Colonic mucosa (tissue), 4 donors: ENCODE measurements at places on chromosomes 1 and 21.
A peak's percentile ranks its signal among the peaks of the same experiment; 100 is the strongest.

- DNase-seq, result no peak
These were observed 30.2 kb upstream of the CD101 start for GRCh38 chr1:116971258-116971860.

- DNase-seq, result no peak
These were observed 264.4 kb downstream of the NTNG1 start for GRCh38 chr1:107405236-107405635.

GRCh38 chr21:20311234-20311787, 686.9 kb upstream of the NCAM2 start:
- DNase-seq, result no peak

DNA sequence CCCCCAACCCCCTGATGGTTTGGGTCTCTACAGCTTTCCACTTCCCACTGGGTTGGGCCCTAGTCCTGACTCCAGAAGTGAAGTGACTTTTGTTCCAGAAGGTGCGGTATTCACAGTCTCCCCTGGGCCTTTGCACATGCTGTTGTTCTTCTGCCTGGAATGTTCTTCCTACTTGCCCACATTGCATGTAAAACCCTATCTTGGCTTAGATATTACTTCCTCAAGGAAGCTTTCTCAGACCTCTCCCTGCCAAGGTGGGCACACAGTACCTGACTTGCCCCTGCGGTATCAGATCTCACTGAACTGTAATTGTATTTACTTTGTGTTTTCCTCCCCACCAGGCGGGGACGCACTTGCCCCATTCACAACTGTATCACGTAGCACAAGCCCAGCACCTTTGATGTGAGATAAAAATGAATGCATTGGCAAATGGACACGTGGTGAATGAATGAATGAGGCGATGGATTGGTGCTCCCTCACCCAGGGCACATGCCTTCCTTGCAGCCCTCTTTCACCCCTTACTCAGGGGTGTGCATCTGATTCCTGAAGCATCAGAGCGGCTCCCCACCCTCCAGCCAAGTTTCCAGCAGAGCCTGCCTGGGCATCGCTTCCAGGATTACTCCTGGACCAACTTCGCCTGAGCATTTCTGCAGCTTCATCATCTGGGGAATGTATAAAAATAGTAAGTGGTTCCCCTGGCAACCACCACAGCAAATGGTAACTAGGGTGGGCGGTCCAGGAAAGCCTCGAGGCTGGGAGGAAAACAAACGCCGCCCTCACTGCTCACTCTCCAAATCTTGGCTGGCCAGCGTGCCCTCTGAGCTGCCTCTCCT, 19.8 kb downstream of the NENF start:
- no peak for DNase-seq

GRCh38 chr1:64745986-64746940, 1.4 kb downstream of the RAVER2 start:
- DNase-seq, result peak; percentile 46

DNA sequence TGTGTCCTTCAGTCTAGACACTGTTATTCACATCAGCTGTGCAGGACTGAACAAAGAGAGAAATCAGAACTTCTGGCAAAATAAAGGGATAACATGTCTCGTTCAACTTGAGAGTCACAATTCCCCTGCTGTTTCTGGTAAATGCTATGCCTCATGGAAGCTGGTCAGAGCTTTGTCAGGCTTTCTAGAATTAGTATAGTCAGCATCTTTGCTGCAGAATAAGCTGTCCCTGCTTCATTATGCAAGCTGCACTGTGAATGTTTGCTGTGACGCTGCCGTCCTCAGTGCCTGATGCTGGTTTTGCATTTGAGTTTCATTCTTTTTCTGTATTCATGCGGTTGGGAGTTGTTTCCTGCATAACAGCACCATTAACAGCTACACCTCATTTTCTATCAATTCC, 96.4 kb upstream of the KCNJ6 start:
- no peak for DNase-seq

DNA sequence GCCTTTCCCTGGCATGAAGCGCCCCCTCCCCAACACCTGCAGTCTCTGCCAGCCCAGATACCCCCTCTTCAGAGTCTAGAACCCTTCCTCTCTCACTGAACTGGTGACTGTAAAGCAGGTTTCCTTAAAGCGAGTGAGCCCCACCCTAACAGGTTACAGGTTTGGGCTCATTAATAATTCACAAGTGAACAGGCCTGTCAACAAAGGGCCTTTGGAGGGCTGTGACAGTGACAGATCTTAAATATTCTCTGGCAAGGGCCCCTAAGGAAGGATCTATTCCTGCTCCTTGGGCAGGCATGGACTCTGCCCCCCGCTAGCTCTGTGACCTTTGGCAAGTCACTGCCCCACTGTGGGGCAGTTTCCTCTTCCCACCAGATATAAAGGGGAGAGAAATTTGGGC, 5.6 kb upstream of the TTC39A start:
- peak; percentile 52 for DNase-seq

GRCh38 chr1:45929257-45929687, 125.9 kb downstream of the MAST2 start:
- no peak for DNase-seq

- peak; percentile 21 for DNase-seq
These were observed 2.2 kb downstream of the RALGPS2 start for GRCh38 chr1:178727014-178727895.

DNA sequence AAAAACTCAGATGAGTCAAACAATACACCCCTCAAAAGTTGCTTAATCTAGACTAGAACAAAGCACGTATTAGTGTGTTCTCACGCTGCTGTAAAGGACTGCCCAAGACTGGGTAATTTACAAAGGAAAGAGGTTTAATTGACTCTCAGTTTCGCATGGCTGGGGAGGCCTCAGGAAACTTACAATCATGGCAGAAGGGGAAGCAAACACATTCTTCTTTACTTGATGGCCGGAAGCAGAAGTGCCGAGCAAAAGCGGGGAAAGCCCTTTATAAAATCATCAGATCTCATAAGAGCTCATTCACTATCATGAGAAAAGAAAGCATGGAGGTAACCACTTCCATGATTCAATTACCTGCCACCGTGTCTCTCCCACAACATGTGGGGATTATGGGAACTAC, 10.1 kb downstream of the JAM2 start:
- no peak for DNase-seq

- no peak for DNase-seq
These were observed 5.5 kb upstream of the PPIE start for GRCh38 chr1:39733161-39733560.

GRCh38 chr1:161427733-161428516, 60.2 kb upstream of the CFAP126 start:
- no peak for DNase-seq

- DNase-seq, result no peak
These were observed 32.1 kb downstream of the TGFB2 start for GRCh38 chr1:218377143-218377660.

DNA sequence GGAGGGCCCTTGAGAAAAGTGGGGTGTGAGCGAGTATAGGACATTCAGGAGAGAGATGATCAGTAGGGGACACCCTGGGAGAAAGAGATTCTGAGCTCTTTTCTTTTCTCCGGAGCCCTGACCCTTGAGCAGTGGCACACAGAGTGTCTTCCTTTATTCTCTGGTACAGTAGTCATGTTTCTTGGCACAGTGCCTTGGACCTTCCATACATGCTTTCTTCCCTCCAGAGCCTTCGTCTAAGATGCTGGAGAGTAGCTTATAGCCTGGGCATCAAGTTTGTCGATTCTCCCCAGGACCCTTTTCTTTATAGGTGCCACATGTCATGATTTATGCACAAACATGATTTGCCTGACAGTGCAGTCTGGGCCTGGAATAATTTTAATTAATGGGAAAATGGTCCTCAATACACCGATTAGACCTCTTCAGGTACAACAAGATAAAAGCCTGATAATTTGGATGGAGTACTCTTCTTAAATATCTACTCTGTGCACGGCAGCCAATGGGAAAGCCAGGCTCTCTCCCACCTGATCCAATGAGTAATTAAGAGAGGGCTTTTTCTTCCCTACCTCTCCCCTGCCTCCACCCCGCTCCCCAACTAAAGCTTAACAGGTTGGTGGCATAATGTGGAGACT, at the start of gene TBX19:
TBX19 (plus strand) TSS at position 582 of the 632 bp plus-strand sequence. CDS start 214 bp downstream, outside the sequence.
- DNase-seq, result no peak

GRCh38 chr1:58264462-58264861, 282.1 kb downstream of the OMA1 start:
- DNase-seq, result no peak

DNA sequence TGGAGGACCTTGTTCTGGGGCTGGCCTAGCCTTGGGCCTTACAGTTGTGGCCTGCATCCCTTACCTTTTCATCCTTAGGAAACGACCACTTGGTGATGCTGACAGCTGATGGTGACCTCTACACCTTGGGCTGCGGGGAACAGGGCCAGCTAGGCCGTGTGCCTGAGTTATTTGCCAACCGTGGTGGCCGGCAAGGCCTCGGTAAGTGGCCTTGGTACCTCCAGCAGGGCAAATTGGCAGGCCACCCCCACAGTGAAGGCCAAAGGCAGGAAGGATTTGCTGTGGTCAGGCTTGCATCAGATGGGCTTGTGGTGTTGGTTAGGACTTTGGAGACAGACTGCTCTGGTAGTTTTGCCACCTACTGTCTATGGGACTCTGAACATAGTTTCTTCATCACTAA, 17.7 kb upstream of the TRNAU1AP start:
- DNase-seq, result no peak

- no peak for DNase-seq
These were observed 14.7 kb upstream of the AQP10 start for GRCh38 chr1:154306151-154306550.

- DNase-seq, result no peak
These were observed 11.6 kb upstream of the AHDC1 start for GRCh38 chr1:27615346-27616192.

- no peak for DNase-seq
These were observed at the start of gene UBASH3A for GRCh38 chr21:42403611-42404231. TSS of gene UBASH3A (plus strand) at chr21:42403902. CDS start at chr21:42403946, 44 bp downstream.

GRCh38 chr1:37763791-37764413, 1.0 kb downstream of the EPHA10 start:
- DNase-seq, result no peak

- no peak for DNase-seq
These were observed 45.6 kb downstream of the AZIN2 start for GRCh38 chr1:33126411-33127000.

DNA sequence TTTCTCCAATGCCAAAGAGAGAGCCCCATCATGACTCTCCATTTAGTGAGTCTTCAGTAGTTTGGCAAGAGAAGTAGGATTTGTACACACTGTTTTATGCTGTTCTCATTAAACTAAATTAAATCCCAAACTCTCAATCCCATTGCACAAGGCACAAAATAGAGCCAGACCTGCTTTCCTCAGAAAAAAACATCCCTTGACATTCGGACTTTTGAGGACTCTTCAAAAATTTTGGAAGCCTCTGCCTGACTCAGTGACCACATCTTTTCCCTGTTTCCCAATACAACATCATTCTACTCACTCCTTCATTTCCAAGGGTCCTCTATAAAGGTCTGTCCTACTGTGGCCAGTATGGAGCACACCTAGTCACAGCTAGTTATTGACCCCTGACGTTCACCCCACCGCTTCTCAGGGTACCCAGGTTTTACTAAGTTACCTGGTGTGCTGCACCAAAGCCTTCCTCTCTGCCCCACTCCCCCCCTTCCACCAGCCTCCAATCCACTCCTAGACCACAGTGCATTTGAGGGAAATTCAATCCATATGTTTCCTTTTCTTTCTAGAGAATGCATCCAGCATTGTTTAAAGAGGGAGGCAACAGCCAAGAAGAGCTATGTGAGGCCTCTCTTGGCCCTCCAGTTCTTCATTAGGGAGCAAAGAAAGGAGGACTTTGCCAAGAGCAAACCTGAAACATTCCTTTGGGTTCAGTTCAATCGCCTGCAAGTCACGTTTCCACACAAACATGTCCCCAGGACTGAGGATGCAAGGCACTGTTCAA, 428.7 kb downstream of the PLPP3 start:
- DNase-seq, result no peak

GRCh38 chr1:100361511-100362089, 9.3 kb downstream of the CDC14A start:
- no peak for DNase-seq

GRCh38 chr1:1665815-1666251, 7.0 kb upstream of the CDK11B start:
- no peak for DNase-seq

- DNase-seq, result no peak
These were observed 3.0 kb upstream of the MDM4 start for GRCh38 chr1:204513117-204513716.

GRCh38 chr1:107524301-107524700, 383.5 kb downstream of the NTNG1 start:
- no peak for DNase-seq

DNA sequence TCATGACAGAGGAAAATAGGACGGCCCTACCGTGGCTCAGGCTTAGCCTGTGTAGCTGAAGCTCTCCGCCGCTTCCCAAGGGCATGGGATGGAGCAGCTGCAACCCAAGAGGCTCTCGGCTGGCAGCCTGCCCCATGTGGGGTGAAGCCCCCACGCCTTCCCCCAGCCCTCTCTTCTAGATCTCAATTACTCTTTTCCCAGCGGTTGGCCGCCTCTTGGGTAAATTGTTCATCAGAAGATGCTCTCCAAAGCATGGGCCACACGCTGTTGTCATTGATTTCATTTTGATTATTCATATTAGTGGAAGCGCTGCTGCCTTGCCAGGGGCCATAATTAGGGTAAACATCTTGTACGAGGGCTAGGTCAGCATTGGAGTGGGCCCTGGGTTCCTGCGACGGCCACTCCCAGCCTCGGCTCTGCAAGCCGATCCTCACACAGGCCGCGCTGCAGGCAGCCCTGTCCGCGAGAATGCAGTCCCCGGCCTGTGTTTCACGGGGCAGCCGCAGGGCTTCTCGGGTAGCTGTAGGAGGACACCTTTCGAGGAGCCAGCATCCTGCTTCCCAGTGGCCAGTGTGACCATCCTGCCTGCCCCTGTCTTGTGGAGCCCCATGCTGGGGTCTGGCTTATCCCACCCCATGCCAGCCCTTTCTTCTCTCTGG, 114.4 kb upstream of the VAMP3 start:
- DNase-seq, result no peak

DNA sequence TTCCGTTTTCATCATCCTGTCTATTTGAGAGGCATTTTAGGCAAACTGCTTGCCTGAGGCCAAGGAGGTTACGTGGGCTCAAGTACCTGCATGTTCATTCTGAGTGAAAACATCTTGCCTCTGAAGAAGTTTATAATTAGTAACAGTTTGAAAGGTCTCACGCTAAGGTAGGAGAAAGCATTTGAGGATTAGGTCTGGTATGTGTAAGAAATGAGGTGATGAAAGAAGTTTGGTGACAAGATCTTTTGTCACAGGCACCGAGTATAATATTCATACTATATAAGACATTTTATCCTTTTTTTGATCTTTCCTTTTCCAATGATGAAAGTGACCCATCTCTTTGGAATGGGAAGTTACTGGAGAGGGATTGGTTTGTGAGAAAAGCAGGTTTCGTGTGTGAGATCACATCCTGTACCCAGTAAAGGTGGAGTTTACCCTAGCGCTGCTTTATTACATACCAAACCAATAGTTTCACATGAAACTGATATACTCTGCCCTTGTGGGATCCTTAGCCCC, 98.7 kb upstream of the PDC start:
- DNase-seq, result no peak

- DNase-seq, result peak; percentile 22
These were observed 76.5 kb downstream of the ACTL8 start for GRCh38 chr1:17831597-17831996.
